ENCODE measurements at places on chromosomes 3 and 15.
A peak's percentile ranks its signal among the peaks of the same experiment; 100 is the strongest.

GRCh38 chr3:123457841-123458240 lies 9.0 kb upstream of the ADCY5 start:
- no peak for DNase-seq

DNA sequence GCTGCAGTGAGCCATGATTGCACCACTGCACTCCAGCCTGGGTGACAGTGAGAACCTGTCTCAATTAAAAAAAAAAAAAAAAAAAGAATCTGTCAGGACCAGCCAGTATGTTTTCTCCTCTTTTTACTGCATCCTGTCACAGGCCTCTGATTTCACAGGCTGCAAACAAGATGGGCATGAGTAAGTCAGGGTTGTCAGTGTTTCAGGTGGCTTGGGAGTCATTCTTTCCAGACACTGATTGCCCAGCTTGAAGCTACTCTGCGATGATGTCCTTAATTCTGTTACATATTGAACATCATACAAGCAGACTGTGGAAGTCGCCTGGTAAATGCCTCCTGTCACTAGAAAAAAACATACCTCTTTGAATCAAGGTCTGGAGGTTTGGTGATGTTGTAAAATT lies 18.8 kb downstream of the DIS3L start:
- no peak for DNase-seq

- DNase-seq, result no peak
These were observed 212.2 kb downstream of the GABRG3 start for GRCh38 chr15:27183201-27183600.

GRCh38 chr3:15355086-15355485 lies 22.7 kb upstream of the SH3BP5 start:
- DNase-seq, result no peak

GRCh38 chr15:63373330-63373729 lies 8.3 kb downstream of the CA12 start:
- no peak for DNase-seq

DNA sequence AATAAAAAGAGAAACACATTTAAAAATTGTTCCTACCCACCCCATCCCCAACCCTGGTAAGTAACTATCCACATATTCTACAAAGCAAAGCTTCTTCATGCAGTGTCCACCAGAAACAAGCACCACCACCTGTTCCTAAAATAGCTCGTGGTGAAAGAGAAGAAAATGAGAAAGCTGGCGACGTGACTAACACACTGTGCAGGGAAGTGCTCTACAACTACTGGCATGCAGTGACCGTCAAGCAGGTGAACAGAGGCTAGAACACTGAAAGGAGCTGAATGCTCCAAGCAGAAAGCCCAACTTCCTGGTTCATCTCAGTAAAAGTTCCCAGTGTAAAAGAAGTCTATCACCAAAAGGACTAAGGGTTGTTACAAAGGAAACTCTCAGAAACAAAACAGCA lies 80.7 kb downstream of the NR2E3 start:
- DNase-seq, result no peak

GRCh38 chr15:71338265-71338664 lies 223.0 kb downstream of the THSD4 start:
- DNase-seq, result no peak

DNA sequence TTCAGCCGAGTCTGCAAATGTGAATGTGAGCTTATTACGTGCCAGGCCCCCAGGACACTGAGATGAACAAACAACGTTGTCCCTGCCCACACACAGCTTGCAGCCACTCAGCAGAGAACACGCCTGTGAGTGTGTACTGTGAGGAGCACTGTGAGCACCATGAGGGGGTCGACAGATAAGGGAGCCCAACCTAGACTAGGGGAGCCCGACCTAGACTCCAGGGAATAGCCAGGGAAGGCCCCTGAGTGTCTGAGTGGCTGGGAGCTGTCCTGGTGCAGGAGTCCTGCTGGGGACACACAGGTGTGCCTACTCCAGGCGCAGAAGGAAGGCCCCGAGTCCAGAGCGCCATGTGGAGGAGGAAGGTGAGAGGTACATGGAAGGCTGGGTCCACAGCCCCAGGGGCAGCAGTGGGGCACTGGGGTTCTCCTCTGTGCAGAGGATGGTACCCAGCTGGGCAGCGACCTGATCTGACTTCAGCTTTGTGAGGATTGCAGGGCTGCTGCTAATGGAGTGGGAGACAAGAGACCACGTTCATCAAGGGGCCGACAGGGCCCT lies 36.5 kb downstream of the MGLL start:
- no peak for DNase-seq

- no peak for DNase-seq
These were observed 234.1 kb upstream of the FEZF2 start for GRCh38 chr3:62607287-62608029.

GRCh38 chr15:81163961-81164800 lies 30.1 kb downstream of the CFAP161 start:
- no peak for DNase-seq

DNA sequence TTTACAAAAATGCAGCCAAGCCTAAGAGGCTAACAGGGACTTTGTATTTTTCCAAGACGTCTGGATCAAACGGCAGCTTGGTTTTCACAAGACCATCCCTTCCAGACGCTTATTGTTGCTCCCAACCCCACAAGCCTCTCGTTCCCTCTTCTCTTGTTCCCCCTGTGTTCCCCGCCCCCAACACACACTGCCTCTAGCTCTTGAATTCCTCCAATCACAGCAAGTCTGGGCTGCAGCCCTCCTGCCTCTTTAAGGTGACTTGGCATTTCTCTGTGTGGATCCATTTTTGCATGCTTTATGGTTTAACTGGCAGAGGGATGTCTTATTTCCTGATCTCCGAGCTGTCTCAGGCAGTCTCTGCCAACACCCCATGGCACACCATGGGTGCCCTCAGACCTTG lies 182.2 kb downstream of the ABHD5 start:
- no peak for DNase-seq

GRCh38 chr15:78800189-78800588 lies 11.1 kb downstream of the ADAMTS7 start:
- no peak for DNase-seq

GRCh38 chr15:69712991-69713390 lies 260.4 kb downstream of the RPLP1 start:
- no peak for DNase-seq

DNA sequence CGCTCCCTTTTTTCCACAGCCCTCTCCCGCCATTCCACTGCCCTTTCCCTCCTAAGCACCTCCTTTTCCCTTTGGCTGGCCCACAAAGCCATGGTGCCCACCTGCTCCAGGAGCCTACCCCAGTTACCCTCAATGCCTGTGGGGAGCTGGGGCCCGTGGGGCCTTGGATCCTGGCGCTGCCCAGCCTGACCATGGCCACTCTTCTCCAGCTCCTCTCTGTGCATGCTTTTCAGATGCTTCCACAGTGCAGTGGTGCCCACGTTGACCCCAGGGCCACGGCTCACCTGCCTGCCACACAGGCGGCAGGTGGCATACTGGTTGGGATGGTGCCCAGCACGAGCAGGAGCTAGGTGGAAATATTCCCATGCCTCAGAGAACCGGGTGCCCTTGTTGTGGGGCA lies 1.5 kb downstream of the ZBED2 start:
- no peak for DNase-seq

DNA sequence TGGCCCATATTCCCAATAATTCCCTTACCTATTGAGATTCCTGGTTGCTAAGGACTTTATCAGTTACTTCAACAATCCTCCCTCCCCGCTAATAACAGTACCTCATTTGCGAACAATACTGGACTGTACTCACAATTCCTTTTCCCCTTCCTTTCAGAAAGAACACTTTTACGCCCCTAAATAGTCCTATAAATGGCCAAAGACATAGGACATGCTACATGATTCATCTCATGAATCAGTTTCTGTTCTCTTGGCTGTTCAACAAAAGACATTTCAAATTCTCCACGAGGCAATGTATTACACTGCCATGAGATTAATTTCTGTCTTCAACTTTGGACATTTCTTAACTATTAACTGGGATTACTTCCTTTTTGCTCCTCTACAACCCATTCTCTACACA lies 264.4 kb downstream of the TIGIT start:
- DNase-seq, result no peak

GRCh38 chr3:149623824-149624223 lies 34.0 kb downstream of the WWTR1 start:
- no peak for DNase-seq

GRCh38 chr3:104536715-104537114 lies 830.0 kb upstream of the ALCAM start:
- DNase-seq, result no peak

GRCh38 chr3:191366675-191367074 lies 36.3 kb upstream of the UTS2B start:
- DNase-seq, result no peak

DNA sequence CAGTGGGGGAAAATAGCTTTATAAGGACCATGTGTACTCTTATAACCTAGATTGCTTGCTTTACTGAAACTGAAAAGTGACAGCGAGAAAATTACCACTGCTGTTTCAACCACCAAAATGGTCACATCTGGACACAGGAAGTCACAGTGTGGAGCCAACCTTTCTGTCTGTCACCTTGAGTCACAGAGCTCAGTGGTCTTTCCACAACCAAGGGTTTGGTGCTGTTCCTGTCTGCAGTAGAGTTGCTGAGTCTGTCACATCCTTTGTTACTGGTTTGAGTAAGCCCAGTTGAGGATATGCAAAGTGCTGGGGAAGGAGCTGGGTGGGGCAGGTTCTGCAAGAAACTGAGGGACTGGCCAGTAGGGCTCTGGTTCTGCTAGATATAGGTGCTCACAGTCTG lies 139.1 kb upstream of the EIF1B start:
- peak; percentile 34 for DNase-seq

DNA sequence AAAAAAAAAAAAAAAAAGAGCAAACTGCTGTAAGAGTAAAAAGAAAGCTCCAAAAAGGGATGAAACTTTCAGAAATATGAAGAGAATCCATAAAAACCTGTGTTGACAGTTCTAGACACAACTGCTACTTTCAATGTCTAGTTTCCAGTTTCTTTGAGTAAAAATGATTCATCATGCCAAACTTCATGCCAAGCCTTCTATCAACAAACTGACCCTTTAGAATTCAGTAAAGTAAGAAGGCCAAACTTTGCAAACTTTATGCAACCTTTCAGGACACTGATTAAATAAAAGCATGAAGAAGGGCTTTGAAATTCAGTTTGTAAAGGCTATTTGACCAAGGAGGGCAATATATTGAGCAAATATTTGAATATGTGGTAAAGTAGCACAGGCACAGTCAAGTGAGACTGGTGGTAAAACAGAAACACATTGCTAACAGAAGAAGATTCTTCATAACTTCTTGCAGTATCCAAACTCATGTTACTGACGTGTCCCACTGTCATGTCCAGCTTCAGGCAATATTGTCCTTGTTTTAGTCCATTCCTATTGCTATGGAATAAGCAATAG lies 56.3 kb upstream of the CFAP20DC start:
- no peak for DNase-seq

- DNase-seq, result no peak
These were observed 453.2 kb upstream of the CDIN1 start for GRCh38 chr15:36126194-36126593.

DNA sequence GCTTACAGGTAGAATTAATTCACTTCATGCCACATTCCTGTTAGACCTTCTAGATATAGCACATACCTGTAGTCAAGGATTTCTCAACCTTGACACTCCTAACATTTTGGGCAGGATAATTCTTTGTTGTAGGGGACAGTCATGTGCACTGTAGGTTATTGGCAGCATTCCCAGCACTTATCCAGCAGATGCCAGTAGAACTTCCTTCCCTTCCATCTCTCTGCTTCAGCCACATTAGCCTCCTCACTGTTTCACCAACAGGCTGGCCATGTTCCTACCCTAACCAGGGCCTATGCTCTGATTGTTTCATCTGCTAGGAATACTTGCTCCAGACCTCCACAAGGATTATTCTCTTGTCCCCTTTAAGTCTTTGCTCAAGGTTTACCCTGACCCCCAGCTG lies 68.0 kb upstream of the STAC start:
- DNase-seq, result no peak

DNA sequence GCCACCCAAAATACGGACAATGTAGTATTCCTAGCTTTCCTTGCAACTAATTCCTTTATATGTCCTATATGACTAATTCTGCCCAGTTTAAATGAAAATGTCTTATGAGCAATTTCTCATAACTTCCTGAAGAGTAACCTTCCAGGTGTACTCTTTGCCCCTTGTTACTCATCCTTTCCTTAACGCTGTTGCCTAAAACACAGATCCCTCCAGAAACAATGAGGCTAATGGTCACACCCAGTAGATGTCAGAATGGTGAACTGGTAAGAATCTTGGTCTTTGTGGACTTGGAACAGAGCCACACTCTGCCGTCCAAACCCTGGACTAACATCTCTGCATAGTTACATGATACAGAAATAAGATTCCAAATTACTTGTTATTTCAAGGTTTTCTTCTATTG lies 497.9 kb downstream of the IGSF11 start:
- no peak for DNase-seq

GRCh38 chr3:140711390-140712035 lies 33.6 kb downstream of the TRIM42 start:
- no peak for DNase-seq

- DNase-seq, result no peak
These were observed 9.7 kb upstream of the SCAANT1 start for GRCh38 chr3:63921741-63922482.

DNA sequence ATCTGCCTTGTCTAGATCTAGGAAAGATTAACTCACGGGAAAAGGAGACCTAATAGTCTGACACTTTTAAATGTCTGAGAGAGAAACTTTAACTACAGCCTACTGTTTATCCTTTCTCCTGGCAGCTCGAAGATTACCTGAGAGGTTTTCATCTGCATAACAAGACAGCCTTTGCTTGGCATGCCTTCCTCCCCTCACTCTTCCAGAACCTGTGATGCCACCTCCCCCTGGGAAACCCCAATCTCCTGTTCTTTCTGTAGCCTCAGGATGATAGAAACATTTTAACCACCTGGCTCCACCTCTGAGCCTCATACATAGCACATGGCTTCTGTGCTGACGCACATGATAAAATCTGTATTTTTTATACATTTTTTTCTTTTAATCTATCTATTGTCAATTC lies 420.8 kb downstream of the CNTN6 start:
- DNase-seq, result no peak

DNA sequence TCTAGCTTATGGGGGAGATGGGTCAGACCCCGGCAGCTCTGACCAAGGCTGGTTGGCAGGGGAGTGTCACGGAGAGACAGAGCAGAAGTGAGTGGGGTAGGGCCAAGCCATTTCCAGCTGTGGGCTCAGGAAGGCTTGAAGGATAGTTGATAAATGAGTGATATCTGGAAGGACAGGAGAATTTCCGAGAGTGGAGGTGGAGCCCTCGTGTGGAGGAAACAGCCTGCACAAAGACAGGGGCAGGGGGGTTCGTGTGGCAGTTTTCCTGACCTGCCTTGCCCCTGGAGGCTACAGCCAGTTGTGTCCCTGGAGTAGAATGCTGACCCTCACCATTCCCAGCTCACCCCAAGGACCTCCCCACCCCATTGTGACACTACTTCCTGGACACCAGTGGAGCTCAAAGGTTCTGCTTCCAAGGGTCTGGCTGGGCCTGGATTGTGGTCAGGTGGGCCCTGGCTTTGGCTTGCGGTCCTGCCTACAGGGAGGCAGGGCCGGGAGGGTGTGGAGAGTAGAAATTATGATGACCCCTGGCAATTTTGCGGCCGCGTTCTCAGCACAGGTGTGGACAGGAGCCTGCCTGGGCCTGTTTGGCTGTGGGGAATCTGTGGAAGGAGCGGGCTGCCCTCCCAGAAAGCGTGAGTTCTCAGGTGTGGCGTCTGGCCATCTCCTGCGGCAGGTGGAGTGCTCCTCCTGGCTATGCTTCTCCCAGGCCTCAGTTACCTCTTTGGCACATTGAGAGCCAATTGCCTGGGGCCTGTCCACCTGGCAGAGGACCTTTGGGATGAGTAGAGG lies at the start of gene SLC22A14:
Gene SLC22A14, plus strand, starts transcription at position 400 of the 792 bp plus-strand sequence. CDS start 23,733 bp downstream, outside the sequence.
- no peak for DNase-seq

GRCh38 chr3:69496856-69497255 lies 111.0 kb upstream of the FRMD4B start:
- no peak for DNase-seq
